ENCODE measurements at places on chromosomes 1 and 21.
A peak's percentile ranks its signal among the peaks of the same experiment; 100 is the strongest.

- DNase-seq, result no peak
Observed at GRCh38 chr1:243393096-243393495, 137.3 kb downstream of the SDCCAG8 start.

GRCh38 chr1:85049735-85050166, 1.5 kb upstream of the MCOLN3 start:
- DNase-seq, result no peak

DNA sequence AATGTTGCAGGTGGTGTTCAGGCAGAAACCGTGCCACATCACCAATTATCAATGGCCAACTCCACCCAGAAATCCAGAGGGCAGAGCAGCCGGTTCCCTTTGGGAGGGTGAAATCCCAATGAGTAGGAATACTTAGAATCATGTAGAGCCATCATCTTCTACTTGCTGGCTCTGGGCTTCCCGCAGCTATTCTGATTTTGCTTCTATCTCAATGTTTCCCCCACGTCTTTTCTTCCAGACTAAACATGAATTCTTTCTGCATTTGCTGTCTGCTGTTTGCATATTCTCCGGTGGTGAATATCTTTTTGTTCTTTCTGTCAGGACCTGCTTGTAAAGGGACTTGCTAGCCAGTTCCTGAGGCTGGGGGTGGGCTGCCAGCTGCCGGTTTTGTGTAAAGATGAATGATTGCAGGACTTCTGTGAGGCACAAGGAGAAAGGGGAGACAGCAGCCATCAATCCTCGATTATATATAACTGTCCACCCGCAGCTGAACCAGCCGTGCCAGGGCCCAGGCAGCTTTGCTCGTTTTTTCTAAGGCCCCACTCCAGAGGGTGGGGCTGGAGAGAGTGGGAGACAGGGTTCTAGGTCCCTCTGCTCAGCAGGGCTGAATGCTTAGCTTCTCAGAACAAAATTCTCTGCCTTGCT, 33.2 kb downstream of the PRAMEF20 start:
- no peak for DNase-seq

- no peak for DNase-seq
Observed at GRCh38 chr1:241323514-241324195, 33.4 kb downstream of the RGS7 start.

- DNase-seq, result no peak
Observed at GRCh38 chr1:208079161-208079560, 165.0 kb downstream of the PLXNA2 start.

GRCh38 chr1:196403803-196404690, 204.2 kb downstream of the KCNT2 start:
- DNase-seq, result no peak

- no peak for DNase-seq
Observed at GRCh38 chr1:192602757-192603156, 27.2 kb downstream of the RGS1 start.

DNA sequence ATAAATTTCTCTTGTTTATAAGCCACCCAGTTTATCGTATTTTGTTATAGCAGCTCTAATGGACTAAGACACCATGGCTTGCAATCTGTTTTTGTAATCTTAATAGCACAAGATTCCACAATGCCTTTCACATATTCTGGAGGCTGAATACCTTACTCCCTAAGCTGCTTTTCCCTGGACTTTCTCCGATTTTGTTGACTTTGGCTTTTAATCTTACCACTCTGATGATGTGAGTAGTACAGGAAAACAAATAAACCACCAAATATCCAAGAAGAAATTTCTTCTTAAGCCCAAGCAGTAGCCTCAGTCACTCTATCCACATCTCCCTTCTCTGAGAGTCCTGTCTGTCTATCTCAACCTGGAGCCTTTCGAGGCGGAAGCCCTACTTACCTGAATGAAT, 838.6 kb downstream of the LTN1 start:
- no peak for DNase-seq

- peak; percentile 67 for DNase-seq
Observed at GRCh38 chr1:44819608-44820327, 11.4 kb downstream of the BTBD19 start.

GRCh38 chr1:42164551-42165420, at the start of gene GUCA2A:
Gene GUCA2A (minus strand): TSS chr1:42164745. CDS start chr1:42164712, 33 bp downstream.
- DNase-seq, result no peak

- no peak for DNase-seq
Observed at GRCh38 chr1:183198463-183198862, 12.4 kb downstream of the LAMC2 start.

- DNase-seq, result no peak
Observed at GRCh38 chr1:65527707-65528503, 107.4 kb downstream of the LEPR start.

DNA sequence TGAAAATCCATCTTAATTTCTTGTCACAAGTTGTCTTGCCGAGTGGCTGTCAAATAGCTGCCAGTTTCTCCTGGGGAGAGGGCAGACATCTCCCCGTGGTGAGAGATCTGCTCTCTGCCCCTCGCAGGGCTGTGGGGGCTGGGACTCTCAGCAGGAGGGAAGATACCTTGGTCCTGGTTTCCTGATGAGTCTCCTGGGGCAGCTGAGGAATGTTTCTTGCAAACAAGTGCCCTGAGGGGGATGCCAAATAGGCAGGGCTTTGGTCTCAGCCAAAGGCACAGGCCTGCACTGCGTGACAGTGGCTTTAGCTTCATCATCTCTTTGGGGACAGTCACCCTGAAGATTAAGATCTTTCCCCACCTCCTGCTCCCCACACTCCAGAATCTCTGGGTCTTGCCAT, 40.9 kb downstream of the SYT6 start:
- DNase-seq, result no peak

DNA sequence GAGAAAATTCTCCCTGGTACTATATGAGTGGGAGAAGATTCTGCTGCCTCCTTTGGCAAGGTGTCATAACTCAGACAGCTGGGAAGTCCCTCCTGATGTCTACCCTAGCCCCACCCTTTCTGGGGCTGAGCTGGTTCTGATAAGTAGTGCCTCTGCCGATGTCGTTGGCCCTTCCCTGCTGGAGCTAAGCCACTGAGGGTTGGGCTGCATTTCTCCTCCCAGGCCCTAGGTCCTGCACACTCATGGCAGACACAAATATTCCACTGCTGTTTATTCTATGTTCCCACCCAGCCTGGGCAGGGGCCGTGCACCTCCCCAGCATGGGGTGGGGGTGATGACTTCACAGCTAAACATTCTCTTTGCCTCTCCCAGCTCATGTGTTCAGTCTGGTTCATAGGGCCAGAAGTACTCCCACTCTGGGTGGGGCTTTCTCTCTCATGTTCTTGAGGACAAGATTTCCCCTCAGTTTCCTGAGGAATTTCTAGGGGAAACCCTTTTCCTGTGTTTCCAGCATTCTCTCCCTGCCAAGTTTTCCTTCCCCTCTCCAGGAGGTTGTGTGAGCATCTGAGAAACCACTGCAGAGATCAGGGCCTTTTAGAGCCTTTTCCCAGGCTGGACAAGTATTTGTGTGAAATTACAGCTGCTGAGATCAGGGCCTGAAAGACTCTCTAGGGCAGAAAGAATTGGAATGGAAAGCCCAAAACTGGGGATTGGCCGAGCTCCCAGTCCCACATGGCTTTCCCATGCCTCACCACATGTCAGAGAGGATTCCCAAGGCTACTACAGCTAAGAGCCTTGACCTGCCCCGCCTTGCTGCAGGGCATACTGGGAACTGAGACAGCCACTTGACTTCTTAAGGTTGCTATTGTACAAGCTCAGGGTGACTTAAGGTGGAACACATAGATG, 66.2 kb downstream of the ATP2B4 start:
- DNase-seq, result no peak

GRCh38 chr1:213564215-213564659, 423.5 kb upstream of the PROX1 start:
- no peak for DNase-seq

GRCh38 chr1:110672753-110673108, 2.0 kb downstream of the KCNA3 start:
- no peak for DNase-seq

- peak; percentile 14 for DNase-seq
Observed at GRCh38 chr1:66182551-66183178, 351.3 kb upstream of the SGIP1 start.

- no peak for DNase-seq
Observed at GRCh38 chr21:31548688-31549087, 110.8 kb upstream of the SOD1 start.

All from activated CD4-positive, alpha-beta T cell treated with anti-CD3 and anti-CD28 coated beads for 24 hours (primary cell).